ENCODE measurements at places on chromosomes 3 and 15.
A peak's percentile ranks its signal among the peaks of the same experiment; 100 is the strongest.

DNA sequence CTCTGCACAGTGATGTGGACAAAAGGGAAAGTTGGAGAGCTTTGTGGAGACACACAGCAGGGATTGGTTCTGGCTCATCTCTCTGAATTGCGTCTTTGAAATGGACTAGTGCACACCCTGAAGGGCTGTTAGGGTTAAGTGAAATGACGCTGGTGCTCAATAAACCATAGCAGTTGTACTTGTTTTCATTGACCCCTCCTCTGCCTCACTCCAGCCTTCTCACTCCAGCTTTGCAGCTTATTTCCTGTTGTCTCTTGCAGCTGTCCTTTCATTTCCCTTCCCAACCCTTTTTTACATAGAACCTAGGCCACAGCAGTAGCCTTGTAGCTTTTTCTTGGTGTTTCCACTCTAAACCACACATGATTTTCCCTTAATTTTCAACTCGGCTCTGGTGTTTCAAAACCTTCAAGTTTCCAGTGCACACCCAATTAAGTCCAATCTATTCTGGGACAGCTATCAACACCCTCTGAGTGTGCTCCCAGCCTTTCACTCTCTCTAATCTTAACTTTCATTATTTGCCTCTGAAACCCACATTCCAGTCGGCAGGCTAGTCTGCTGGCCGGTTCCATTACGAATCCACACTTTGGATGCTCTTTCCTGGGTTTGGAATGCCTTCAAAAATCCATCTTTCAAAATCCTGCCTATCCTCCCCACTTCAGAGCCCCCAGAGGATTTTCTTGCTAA lies 6.4 kb downstream of the C3orf52 start:
- DNase-seq, result no peak

DNA sequence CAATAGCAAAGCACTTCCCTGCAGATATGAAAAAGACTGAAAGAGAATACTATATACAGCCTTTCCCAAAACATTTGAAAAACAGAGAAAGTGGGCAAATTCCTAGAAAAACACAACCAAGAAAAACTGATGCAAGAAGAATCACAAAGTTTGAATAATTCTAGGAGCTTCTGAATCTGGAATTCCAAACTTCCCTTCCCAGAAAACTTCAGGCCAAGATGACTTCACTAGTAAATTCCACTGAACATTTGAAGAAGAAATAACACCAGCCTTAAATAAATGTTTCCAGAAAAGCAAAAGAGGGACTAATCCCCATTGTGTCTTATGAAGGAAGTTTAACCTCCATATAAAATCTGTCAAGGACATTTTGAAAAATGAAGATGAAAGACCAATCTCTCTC lies 15.8 kb upstream of the NSMCE3 start:
- no peak for DNase-seq

GRCh38 chr3:133941415-133941821 lies 45.7 kb upstream of the RAB6B start:
- DNase-seq, result no peak

GRCh38 chr15:64162478-64162868 lies 349 bp downstream of the PPIB start:
- DNase-seq, result no peak

DNA sequence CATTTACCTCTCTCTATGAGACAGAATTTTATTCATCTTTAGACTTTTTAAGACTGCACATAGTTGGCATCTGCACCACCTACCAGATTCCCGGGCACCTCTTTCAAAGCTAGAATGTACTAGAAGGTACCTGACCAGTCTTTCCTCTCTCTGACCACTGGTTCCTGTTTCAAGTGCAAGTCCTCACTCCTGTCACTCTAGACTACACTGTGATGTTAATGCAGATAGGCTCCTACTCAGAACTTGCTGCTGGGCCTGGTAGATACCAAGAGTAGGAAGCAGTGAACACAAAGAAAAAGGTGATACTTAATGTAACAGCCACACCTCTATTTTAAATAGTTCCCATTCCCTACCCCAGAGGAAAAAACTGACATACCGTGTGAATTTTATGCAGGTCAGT lies 8.1 kb upstream of the TCAIM start:
- DNase-seq, result no peak

- no peak for DNase-seq
These were observed 16.0 kb upstream of the RNU6-1 start for GRCh38 chr15:67855842-67856241.

DNA sequence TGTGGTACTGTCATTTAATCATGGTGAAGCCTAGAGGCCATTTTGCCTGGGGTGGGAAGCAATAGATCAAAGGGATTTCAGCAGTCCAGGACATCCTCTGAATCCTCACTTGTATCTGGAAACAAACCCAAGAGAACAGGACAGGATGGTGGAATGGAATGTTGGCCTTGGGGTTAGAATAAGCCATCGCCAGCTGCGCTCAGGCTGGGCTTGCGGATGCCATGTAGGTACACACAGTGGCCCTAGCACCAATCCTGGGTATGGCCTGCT lies 76.5 kb upstream of the ALDH1A3 start:
- no peak for DNase-seq

DNA sequence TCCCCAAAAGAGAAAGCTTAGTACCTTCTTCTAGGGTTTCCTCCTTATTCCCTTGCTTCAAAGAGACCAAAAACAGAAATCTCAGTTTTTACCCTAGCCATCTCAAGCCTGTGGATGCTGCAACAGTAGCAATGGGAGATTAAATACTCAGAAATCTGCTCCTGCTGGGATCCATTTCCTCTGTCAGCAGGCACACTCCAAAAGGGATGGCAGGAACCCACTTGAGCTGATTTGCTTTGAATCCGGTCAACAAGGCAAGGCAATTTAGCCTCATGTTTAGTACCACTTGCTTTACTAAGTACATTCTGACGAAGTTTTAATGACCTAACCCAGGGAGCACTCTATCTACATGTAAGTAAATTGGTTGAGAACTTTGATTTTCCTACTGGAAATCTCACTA lies 590.0 kb upstream of the ADAMTS9 start:
- no peak for DNase-seq

DNA sequence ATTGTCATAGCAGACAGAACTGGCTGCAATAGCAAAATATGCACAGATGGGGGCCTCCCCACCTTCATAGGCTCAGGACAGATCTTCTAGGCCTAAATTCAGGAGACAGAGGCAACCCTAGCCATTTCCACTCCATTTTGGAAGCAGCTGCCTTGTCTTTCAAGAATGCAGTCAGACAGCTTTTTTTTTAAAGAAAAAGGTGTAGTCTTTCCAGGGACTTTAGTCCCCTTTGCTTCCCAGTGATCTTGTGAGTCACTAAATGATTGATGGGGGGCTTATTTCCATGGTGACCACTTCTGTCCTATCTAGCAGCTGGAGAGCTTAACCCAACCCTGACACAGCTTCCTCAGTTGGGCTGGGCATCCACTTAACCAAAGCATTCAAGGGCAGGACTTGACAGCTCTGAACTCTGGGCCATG lies 165.9 kb downstream of the TPRG1 start:
- DNase-seq, result no peak

GRCh38 chr3:157406394-157406793 lies 30.3 kb upstream of the PTX3 start:
- no peak for DNase-seq

DNA sequence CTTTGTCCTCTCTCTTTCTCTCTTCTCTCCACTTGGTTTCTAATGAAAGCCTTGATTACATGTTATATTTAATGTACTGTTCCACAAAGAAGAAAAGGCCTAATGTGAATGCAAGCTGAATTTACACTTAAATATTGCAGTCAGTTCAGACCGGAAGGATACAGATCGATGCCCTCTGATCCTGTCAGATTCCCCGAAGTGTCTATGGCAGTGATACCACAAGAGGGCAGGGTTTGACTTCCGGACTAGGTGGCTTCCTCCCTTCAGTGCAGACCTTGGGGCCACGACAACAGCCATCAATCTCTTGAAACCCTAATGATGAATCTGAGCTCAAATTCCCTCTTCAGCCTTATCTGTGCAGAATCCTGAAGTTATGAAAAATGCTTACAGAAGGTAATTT lies 29.5 kb downstream of the AGTR1 start:
- peak; percentile 53 for DNase-seq

- no peak for DNase-seq
These were observed 45.0 kb upstream of the GK5 start for GRCh38 chr3:142270407-142270806.

- DNase-seq, result no peak
These were observed 69.0 kb downstream of the ATP11B start for GRCh38 chr3:182862159-182862860.

GRCh38 chr3:160703974-160704373 lies 27.0 kb downstream of the ARL14 start:
- DNase-seq, result no peak
